ENCODE measurements at places on chromosomes 13 and 19. TPM values are rescaled to one million over a fixed set of nuclear protein-coding genes. Genes with fewer than 3 reads are reported as not detected.

DNA sequence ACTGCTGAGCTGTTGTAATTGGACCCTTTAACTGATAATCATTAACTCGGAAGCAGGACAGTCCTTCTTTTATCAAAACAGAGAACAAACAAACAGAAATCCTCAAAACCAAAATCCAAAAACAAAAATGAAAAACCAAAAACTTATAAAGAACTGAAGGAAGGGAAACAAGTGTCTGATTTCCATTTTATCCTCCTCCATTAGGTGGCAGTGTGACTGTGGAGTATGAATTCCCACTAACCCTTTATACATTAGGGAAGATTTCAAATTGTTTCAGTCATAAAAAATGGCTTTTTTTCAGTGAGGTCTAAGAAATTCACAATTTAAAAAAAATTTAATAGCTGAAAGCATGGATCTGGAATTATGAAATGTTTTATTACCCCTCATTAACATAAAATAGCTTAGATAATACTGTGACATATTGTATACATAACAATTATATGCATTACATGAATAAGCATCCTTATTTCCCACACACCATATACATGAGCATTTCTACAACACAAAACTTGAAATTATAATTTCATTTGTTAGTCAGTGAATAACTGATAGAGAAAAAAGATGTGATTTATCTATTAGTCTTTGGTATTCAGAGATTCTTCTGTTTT lies 1074.3 kb upstream of the PCDH9 start:
- DNase-seq: no peak

DNA sequence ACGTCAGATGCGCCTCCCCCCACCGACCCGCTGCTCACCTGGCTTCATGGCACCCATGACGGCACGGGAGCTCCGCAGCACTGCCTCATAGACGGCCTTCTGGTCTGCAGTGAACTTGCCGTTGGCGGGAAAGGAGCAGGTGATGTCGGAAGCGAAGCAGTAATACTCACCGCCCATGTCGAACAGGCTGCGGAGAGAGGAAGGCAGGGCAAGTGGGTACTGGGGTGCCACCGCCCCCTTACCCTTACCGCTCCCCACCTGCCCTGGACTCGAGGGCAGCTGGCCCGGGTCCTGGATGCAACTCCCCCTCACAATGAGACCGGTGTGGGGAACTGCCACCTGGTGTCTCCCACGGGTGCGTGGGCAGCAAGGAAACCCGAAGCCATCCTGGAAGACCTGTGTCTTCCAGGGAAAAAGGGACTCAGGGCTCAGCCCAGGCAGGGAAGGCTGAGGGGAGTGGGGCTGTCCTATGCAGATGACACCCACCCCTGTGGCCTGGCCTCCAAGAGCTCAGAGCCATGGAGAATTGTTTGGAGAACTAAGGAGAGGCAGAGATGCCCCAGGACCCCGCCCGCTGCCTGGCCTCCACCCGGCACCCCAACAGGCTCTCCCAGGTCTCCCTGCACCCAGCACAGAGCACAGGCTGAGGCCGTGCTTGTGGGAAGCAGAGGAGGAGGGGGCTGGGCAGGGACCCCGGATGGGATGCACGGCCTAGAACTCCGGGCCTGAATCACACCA lies 28.3 kb downstream of the CEBPG start:
- peak; percentile 19 for DNase-seq

The UNC13A gene
- 0.25 TPM for total RNA-seq

- no peak for DNase-seq
Observed at GRCh38 chr13:25253702-25254101, 33.6 kb downstream of the MTMR6 start.

DNA sequence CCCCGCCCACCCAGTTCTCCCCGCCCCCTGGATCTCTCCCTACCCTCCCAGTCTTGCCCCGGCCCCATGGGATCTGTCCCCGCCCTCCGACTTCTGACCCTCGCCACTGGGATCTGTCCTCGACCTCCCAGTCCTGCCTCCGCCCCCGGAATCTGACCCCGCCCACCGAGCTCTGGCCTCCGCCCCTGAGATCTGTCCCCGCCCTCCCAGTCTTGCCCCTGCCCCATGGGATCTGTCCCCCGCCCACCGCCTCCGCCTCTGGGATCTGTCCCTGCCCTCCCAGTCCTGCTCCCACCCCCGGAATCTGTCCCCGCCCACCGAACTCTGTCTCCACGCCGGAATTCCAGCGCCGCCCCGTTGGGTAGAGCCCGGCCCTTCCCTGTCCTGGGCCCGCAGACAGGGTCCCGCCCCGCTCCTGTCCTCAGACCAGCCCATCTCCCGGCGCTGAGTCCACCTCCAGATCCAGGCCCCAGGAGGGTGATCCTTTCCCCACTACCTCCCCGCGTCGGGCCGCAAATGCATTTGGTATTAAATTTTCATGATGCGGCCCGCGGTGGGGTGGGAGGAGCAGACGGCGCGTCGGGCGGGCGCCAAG lies 1.5 kb upstream of the SLC17A7 start:
- DNase-seq: peak; percentile 76

DNA sequence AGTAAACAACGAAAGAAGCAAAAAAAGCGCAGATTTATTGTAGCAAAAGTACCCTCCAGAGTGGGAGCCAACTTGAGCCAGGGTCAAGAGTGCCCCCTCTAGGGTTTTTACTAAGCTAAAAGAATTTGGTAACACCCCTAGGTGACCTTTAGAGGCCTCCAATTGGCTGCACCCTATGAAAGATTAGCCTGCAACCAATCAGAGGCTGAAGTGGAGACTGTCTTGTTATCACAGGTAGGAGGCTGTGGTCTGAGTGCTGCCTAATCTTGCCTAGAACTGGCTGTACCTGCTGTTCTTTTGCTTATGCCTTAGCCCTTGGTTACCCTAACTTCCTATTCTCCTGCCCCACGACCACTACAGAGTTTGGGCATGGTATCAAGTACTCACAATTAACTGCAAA lies 38.3 kb downstream of the ANKRD10 start:
- DNase-seq: no peak

The SIGLEC9 gene
- 1.3 TPM for total RNA-seq

The TGFBR3L gene
- 2.2 TPM for total RNA-seq

DNA sequence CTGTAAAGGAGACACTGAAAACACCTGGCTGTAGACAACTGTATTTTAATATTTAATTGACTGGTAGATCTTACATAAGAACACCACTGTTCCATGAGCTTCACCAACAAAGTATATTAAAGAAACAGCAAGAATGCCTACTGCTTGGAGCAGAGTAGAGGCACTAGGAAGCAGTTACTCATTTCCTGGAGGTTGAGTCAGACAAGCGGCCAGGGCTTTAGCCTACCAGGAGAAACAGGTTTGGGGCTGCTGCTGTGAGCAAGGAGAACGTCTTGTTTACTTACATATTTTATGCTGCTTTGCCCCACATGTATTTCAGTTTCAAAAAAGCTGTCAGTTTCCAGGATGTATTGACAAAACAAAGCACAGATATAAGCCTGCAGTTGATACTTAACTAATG lies 33.4 kb downstream of the ALG5 start:
- DNase-seq: no peak

The POU2F2 gene
- total RNA-seq: 33.9 TPM

DNA sequence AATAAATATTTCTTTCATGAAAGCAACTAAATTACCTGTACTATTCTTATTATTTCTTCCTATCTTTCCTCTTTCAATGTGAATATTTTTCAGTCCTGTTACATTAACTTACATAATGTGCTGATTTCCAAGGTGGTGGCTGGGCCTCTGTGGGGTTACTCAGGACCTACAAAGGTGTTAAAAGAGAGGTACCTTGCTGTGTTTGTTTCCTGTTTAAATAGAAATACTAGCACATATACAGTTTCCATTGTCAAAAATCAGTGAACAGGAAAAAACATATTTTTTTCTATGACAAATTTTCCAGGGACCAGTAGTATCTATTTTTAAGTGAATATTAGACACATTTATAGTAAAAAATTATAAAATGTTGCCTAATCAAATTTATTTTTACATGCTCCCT lies 8.7 kb upstream of the PCDH9 start:
- no peak for DNase-seq

DNA sequence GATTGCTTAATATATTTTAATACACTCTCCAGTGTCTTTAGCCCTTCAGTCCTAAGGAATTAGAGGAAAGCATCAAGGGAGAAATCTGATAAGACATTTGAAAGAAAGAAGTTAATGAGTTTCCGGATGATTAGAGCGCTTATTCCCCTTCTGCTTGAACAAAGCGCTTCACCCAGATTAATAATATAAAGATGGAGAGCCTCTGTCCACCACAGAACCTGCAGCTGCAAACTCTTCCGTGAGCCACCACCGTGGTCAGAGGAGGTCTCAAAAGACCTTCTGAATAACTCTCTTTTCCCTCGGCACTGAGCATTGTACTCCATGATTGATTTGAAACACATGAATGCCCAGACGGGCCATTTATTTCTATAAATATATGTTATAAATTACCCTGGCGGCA lies 14.2 kb upstream of the TUBGCP3 start:
- DNase-seq: no peak

- DNase-seq: no peak
Observed at GRCh38 chr13:27595055-27595811, 25.1 kb downstream of the LNX2 start.

DNA sequence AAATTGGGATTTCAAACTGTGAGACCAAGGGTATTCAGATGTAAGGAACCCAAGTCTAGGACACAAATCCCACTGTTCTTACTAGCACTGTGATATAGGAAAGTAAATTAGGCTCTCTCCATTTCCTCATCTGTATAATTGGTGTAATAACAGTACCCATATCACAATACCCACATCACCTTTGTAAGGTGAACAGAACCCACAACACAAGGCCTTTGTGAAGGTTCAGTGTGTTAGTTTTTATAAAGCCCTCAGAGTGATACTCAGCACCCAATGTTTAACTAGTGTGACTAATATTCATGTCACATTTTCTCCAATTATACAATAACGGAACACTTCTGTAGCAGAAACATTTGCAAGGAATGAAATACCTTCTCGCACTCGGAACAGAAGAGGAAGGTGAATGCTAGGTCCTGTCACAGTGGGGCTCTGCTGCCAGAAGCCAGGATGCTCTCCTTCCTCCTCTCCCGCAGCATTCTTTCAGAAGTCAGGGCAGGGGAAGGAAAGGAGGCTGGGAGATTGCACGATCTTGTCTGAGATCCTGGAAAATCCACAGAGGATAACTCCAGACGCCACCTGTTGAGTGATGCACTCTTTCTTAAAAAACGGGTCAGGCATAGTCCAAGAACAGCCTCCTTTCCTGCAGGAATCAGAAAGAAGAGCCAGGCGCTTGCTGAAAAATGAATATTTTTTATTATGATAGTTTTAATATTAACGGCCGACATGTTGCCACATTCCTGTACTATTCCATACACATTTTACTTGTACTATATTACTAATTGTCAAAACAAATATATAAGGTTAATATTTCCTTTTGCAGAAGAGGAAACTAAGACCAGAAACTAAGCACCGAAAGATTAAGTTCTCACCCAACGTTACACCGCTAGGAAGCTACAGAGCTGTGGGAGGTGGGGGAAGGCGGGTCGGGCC lies 762 bp downstream of the ZNF45 start:
- DNase-seq: no peak

GRCh38 chr13:79289571-79289970 lies 116.5 kb downstream of the RBM26 start:
- no peak for DNase-seq

- no peak for DNase-seq
Observed at GRCh38 chr13:44374348-44374712, 706 bp downstream of the SERP2 start.

DNA sequence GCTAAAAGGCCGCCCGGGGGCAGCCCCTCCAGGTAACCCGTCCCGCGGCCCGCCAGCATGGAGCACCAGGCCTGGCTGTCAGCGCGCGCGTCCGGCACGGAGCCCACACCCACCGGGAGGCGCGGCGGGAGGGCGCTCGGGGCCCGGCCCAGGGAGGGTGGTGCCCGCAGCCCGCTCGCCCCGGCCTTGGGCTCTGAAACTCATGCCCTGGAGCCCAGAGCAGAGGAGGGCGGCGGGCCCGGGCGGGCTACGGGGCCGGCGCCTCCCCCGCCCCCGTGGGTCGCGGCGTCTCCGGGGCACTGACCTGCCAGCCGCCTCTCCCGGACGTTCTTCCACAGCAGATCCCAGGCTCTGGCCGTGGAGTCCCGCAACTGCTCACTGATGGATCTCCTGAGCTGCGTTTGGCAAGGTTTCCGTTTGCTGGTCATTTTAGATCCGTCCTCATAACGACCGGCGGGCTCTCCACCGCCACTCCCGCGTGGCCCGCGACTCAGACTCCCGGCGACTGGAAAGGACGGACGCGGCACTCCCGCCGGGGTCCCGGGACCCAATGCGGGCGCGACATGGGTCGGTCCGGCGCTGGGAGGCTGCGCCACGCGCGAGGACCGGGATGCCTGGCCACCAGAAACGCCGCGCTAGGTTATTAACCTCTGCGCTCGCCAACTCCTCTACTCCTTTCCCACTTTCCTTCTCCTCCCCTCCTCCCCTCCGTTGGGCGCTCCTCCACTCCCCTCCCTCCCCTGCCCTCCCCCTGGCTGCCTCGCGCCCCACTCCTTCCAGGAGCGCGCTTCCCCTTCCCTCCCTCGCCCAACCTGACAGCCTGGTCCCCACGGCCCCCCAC lies 64.7 kb upstream of the STARD13 start:
- DNase-seq: no peak

DNA sequence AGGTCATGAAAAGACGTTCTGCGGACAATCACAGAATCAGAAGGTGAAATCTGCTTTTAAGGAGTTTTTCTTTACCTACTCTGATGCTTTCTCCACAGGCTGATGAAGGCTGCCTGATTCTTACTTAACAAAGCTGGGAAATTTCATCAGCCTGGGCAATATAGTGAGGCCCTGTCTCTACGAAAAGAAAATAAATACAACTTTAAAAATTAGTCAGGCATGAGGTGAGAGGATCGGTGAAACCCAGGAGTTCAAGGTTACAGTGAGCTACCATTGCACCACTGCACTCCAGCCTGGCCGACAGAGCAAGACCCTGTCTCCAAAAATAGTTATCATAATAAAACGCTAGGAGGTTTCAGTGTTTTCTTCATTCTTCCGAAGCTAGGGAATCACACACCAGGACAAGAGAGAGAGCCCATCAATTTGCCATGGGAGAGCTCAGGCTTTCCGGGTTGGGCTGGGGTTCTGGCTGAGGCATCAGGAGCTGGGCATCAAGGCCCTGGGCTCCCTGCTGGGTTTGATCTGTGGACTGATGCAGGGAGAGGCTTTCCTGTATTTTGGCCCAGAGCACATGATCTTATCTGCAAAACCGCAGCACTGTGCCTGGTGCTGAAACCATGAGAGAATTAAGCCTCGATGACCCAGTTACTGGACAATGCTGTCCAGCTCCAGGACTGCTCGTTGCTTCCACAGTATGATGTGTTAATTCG lies 25.1 kb upstream of the CEBPG start:
- DNase-seq: no peak

The PLK5 gene
- total RNA-seq: not detected

Data from activated naive CD8-positive, alpha-beta T cell treated with anti-CD3 and anti-CD28 coated beads, Interleukin-2, amount 10 ng/mL, durations not matched to agents 7 days and 5 days (primary cell).